NCI-H1092 (cell line): ENCODE measurements at places on chromosomes 2 and 18.

- DNase-seq = no peak
These were observed 677.6 kb downstream of the IRS1 start for GRCh38 chr2:226122041-226122440.

DNA sequence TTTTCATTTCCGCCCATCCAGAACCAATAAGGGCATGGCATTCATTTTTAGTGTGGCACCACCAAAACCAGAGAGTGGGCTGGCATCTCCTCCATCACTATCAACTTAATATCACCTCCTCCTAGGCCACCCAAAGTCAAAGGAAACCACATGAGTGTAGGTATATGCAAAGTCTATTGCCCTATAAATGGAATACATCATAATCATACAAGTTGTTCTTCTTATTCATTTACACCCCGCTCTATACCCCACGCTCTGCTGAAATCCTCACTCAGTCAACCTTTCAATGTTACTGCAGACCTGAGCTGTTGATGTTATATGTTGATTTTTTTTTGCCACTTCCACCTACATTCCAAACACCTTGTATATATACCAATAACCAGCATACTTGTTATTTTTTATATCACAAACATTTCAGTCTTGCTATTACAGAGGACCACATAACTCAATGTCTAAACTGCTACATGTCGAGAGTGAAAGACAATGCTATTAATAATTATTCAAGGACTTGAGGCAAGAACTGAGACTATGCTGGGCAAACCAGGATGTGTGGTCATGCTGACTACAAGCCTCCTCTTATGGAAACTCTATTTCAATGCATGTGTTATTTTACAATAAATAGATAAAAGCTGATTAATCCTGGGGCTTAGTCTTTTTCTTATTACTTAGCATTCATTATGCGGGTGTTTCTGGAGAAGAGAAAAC is 466.5 kb upstream of the ID2 start:
- no peak for DNase-seq

DNA sequence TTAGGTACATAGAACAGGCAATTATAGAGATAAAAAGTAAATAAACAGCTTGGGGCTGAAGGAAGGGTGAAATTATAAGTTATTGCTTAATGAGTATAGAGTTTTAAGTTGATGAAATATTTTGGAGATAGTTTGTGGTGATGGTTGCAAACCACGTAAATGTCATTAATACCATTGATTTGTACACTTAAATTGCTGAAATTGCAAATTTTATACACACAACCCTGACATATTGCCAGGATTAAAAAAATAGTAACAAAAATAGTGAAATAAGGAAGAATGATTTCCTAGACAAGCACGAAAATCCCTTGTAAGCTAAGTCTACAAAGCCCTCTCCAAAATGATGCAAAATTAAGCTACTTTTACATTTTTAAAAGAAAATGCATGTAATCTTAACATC is 46.2 kb upstream of the RAB6D start:
- DNase-seq = no peak

DNA sequence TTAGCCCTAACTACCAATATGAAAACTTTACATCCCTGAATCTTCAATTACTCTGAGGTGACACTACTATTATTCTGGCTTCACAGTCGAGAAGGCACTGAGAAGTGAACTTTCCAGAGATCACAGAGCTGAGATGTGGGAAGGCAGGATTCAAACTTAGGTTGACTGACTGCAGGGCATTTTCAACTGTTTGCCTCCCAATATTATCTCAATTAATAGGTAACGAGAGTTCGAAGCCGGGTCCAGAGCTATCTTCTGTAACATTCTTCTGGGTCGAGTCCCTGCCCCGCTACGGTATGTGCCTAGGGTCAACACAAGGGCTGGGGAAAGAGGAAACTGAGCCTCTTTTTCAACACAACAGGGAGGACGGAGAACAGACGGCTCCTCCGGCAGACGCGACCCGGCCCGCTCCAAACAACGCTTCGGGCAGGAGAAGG is 740 bp downstream of the CHMP3 start:
- DNase-seq = no peak

DNA sequence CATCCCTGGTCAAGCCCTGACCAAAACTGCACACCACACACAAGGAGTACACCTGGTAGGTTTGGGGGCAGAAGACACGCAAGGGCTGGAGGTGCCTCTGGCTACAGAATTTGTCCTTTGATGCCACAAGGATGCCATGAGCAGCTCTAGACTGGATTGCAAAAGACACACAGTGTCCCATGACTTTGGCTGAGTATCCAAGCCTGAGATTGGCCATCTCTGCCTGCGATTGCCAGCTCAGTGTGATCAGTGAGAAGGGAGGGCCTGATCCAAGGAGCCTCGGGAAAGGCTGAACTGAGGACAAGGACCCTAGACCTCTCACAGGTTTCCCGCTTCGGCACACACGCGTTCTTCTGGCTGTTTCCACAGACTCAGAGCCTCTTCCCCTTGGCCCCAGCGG is 60.0 kb upstream of the FOSL2 start:
- DNase-seq = no peak

DNA sequence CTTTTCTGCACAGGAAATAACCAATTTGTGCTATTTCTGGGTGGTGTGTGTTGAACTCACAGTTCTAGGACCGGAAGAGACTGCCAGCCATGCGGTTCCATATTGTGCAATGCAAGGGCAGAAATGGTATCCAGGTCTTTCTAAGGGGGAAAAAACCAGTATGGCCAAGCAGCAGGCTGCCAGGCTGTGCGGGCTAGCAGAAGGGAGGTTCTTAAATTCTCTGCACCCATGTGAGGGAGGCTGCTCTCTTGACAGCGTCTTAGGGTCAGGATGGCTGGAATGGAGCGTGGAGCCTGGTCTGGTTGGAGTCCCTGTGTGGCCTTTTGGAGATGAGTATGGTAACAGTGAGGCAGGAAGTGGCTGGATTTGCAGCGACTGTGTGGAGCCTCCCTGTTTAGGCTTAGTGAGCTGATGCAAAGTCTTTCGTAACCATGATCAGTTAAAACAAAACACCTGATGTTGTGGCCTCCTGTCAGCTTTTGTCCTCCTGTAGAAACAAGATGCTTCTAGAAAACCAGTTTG is 52.6 kb downstream of the NCK2 start:
- no peak for DNase-seq

- no peak for DNase-seq
These were observed 70.6 kb downstream of the UBR3 start for GRCh38 chr2:169897834-169898233.

GRCh38 chr2:147663153-147663961 is 181.5 kb upstream of the ACVR2A start:
- DNase-seq = no peak

GRCh38 chr18:31241425-31241824 is 76.5 kb upstream of the DSG1 start:
- no peak for DNase-seq

GRCh38 chr2:106095478-106096298 is 98.4 kb downstream of the UXS1 start:
- DNase-seq = no peak

GRCh38 chr18:39345321-39345720 is 1779.7 kb upstream of the CELF4 start:
- no peak for DNase-seq

- no peak for DNase-seq
These were observed 3.6 kb upstream of the TSPYL6 start for GRCh38 chr2:54259413-54260240.

GRCh38 chr2:19860022-19860421 is 41.8 kb downstream of the TTC32 start:
- DNase-seq = no peak

GRCh38 chr2:127663566-127664064 is 11.7 kb downstream of the LIMS2 start:
- DNase-seq = no peak
